NCI-H1417 treated with DMSO at 0.1 percent for 48 hours (cell line): ENCODE measurements at places on chromosomes 2 and 18.

GRCh38 chr2:218323526-218324472 lies 31.5 kb upstream of the TMBIM1 start:
- DNase-seq = no peak

GRCh38 chr18:3256693-3257626 lies 5.0 kb upstream of the MYL12B start:
- DNase-seq = no peak

- no peak for DNase-seq
Observed at GRCh38 chr2:238487134-238487533, 60.4 kb downstream of the ASB1 start.

GRCh38 chr18:60888071-60888624 lies 445.1 kb upstream of the CDH20 start:
- DNase-seq = no peak

DNA sequence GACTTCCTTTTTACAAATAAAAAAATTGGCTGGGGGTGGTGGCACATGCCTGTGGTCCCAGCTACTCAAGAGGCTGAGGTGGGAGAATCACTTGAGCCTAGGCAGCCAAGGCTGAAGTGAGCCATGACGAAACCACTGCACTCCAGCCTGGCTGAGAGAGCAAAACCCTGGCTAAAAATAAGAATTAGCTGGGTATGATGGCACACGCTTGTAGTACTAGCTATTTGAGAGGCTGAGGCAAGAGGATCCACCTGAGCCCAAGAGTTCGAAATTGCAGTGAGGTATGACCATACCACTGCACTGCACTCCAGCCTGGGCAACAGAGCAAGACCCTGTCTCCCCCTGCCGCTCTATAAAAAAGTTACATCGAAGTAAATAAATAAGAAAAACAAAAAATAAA lies 33.7 kb downstream of the GFPT1 start:
- DNase-seq = no peak

- DNase-seq = no peak
Observed at GRCh38 chr18:24674200-24674599, 213.8 kb downstream of the HRH4 start.

- no peak for DNase-seq
Observed at GRCh38 chr18:10750191-10751035, 224.6 kb downstream of the NAPG start.

GRCh38 chr2:155840661-155841060 lies 491.9 kb downstream of the NR4A2 start:
- DNase-seq = no peak

DNA sequence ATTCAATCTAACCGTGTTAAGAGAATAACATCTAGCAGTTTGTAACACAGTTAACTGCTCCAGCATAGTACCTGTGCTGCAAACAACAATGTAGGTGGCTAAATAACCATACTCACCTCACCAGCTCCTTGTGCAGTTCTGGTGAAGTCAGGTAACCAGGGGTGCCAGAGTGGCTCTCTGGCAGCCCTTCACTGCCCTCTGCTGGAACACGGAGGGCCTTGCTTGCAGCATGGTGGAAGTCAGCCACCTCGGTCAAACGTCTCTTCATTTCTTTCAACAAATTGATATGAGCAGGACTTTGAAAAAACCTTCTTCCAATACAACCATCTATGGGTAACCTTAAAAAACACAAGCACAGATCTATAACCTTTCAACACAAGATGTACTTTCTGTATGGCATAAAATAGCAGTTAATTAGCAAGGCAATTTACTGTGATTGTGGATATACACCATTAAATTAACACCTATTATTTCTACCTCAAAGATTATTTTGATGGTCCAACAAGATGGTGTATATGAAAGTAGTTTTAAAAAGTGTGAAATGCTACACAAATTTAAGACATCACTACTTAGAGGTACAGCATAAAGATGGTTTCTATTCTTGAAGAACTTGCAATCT lies 56.6 kb downstream of the EPG5 start:
- no peak for DNase-seq

- DNase-seq = no peak
Observed at GRCh38 chr2:197675711-197676188, 363 bp upstream of the RFTN2 start.

DNA sequence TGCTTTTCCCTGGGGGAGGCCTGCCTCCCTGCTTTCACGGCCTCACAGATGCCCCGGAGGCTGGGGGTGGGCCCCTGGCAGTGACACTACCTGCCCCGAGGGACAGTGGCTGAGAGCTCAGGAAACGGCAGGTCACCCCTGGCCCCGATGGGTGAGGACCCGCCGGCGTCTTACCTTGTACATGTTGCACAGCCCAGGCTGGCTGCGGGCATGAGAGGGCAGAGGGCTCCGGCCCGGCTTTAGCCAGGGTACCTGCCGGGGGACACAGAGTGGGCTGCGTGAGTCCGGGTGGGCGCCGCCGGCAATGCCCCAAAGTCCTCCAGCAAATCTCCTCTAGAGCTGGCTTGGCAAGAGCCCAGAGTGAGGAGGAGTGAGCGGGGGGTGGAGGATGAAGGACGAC lies 122.9 kb downstream of the MBP start:
- no peak for DNase-seq

- no peak for DNase-seq
Observed at GRCh38 chr2:99834426-99834825, 308.0 kb downstream of the AFF3 start.

GRCh38 chr2:88265352-88266303 lies 95.5 kb downstream of the THNSL2 start:
- DNase-seq = no peak

DNA sequence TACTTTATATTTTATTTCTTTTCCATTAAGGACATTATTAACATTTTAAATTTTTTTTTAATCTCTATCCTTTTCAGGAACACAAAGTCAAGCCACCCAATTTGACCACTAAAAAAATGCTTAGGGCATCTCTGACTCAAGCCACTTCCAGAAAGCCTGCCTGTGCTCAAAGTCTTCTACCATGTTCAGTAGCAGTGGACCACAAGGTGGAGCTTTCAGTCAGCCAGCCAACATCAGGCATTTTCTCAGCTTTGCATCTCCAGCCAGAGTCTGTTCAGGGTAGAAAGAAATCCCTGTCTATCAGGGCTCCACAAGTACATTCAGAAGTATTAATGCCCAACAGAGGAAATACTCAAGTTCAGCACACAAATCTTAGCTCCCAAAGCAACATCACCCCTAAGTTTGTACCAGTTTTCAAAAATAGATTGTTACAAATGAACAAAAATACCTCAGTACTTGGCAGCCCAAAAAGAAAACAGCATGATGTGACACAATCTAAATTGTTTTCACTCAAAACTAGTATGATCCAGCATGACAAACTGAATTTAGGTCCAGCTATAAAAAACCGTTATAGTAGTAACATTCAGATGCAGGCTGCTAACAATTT lies 37.6 kb downstream of the C18orf63 start:
- DNase-seq = peak; percentile 26

DNA sequence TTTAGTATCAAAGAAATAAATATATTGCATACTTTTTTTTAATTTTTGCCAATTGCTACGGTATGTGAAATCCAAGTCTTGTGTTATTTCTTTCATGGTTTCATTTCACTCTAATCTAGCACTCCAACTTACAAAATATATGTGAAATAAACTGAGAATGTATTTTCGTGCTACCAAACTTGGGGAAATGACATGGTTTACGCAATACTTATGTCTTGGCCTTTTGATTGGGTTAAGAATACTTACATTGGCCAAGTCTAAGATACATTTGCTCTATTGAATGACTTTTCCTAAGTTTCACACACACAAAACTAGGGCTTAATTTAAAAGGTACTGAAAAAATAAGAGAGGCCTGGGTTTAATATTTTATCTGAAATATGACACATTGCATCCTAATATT lies 80.5 kb downstream of the VRK2 start:
- no peak for DNase-seq

DNA sequence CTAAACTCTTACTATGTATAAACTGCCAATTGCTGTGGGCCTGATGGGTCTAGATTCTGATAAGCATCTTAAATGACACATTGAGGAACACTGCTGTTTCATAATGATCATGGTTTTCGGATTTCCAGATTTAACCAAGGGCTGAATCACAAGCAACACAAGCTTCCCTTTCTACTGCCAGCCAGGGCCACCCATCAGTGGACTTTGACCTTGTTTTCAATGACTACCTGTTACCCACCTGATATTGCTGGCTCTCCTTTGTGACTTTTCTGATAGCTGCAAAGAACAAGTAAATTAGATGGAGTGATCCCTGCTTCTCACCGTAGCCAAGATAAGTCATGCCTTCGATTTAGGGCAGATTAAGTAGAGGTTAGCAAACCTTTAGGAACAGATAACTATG lies 259.0 kb downstream of the PAX3 start:
- DNase-seq = no peak

DNA sequence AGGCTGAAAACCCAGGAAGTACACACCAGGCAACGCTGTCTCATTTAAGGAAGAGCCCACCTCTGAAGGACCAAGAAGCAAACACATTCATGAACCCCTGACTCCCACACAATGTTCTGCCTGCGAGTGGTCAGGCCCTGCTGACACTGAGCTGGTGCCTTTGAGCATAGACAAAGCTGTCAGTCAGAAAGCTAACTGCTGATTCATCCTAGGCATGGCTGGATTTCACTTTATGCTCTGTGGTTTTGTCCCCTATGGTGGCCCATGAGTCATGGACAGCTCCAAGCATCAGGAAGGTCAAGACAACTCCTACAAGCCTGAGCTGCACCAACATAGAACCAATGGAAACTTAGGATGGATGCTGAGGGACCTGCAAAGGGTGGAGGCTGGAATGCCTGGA lies 78.9 kb downstream of the UXS1 start:
- DNase-seq = no peak

DNA sequence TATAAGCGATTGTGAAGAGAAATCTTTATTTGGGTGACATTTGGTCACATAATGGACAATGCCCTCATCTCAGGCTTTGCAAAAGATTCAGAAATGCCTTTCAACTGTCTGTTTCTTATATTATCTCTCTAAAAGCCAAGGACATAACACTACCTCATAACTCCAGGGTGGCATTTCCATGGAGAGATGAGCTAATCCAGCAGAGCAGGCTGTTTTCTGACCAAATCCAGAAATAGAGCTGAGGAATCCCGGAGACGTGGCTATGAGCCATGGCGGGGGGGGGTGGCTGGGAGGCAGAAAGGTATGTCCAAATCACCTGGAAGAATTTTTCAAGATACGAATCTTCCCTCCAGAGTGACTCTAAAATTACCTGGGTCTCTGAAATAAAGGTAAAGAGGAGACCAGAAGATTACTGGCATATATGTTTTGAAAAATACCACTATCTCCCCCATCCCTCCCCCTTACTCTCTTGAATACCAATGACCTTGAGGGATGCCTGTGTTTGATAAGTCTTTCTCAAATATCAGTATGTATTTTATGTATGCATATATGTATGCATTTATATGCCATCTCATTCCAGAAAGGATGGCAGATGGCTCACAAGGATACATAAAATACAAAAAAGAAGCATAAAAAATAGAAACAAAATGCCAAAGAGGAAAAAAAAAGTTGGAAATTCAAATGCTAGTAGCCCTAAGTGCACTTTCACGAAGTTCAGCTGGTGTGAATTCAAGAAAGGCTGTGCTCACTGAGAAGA lies 296.0 kb upstream of the MGAT5 start:
- DNase-seq = no peak

GRCh38 chr2:126889496-126890135 lies 9.1 kb upstream of the TEX51 start:
- DNase-seq = no peak

DNA sequence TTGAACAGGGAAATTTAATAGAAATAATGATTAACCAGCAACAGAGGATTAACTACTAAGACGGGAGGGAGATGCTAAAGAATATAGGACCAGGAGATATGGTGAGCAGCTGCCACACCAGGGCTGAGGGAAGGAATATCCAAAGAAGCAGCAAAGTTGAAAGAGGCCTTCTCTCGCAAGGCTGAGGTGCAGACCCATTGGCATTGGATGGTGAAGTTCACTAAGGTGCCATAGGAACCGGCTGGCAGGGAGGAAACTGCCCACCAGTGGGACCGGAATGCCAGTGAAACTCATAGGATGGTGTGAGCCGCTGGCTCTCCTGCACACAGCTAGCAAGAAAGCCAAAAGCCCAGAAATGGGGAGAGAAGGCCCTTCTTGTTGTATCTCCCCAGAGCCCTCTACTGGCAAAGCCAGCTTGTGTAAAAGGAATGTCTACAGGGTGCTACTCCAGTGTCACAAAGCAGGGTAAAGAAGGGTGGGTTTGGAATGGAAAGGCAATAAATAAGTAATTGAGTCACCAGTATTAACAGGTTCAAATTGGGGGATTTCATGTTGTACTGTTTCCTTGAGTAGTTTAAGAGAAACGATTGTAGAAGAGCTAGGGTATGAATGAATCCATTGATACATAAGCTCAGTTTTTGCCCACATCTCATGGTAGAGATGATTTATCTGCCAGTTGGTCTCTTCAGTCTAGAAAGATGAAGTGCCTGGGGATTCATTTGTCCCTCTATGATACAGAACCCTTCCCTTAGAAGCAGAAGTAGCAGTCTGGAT lies 36.0 kb downstream of the FARP2 start:
- no peak for DNase-seq

- DNase-seq = no peak
Observed at GRCh38 chr2:10382354-10383061, 65.6 kb downstream of the ODC1 start.

DNA sequence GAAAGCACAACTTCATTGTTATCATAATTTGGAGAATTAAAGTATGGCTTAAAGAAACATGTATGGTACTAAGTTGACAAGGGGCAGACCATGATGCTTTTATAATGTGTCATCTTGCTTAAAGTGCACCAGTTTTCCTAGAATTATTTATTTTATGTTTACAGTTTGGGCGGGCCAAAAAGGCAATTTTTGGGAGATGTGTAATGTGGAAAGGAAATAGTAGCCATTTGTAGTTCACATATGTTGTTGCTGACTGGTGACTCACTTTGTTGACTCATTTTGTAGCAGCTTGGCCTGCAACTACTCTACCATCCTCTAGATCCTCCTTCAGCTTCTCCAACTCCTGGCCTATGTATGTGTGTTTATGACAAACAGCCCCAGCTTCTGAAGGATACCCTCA lies 7.7 kb downstream of the ZSCAN30 start:
- DNase-seq = no peak

DNA sequence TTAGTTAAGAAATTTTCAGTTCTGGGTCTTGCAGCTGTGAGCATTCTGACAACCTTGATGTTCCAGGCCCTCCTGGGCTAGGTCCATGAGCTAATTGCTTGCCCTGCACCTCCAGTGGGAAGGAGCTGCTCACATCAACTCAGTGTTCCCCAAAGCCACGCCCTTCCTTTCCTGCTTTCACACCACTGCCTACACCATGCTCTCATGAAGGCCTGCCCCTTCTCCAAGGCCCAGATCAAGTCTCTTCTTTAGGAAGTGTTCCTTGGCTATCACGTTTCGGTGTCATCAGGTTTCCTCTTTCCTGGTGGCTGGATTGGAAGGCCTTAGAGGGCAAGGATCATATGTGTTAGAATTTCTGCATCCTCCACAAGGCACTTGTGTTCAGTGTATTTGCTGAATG lies 18.8 kb downstream of the TMEM127 start:
- DNase-seq = no peak

DNA sequence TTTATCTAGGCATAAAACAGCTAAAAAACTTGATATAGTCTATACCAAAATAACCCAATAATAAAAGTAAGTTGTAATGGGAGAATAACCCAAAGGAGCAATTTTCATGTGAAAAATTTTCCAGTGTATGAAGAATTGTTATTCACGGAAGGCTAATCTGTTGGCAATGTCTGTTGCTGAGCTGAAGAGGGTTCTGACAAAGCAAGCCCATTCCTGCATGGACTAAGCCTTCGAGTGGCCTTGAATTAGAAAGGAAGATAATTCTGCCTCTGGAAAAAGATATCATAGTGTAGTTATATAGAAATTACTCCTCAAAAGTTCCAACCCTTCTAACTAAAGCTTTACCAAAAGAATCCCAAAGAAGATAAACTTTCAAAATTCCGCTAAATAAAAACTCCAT lies 101.5 kb downstream of the MAP2 start:
- no peak for DNase-seq
